ENCODE measurements at places on chromosomes 7 and 10. TPM values are rescaled to one million over a fixed set of nuclear protein-coding genes. Genes with fewer than 3 reads are reported as not detected.

The ZRANB1 gene
- 20.7 TPM for total RNA-seq

The TMEM273 gene
- total RNA-seq = not detected

The GRID2IP gene
- total RNA-seq = not detected

The GPR15LG gene
- total RNA-seq = not detected

The SPDYE18 gene
- total RNA-seq = not detected

The ODAD2 gene
- total RNA-seq = not detected

The SPAM1 gene
- not detected for total RNA-seq

The HACD1 gene
- total RNA-seq = 47.6 TPM

The SLC26A5 gene
- total RNA-seq = 0.11 TPM

GRCh38 chr7:29555061-29555460 lies 8.6 kb upstream of the PRR15 start:
- no peak overlapping the region for H3K4me3 ChIP-seq
- no peaks in the 10 kb centered on the region for H3K4me1 ChIP-seq
- H3K36me3 ChIP-seq = no peaks in the 10 kb centered on the region
- no peaks in the 10 kb centered on the region for H3K27me3 ChIP-seq

DNA sequence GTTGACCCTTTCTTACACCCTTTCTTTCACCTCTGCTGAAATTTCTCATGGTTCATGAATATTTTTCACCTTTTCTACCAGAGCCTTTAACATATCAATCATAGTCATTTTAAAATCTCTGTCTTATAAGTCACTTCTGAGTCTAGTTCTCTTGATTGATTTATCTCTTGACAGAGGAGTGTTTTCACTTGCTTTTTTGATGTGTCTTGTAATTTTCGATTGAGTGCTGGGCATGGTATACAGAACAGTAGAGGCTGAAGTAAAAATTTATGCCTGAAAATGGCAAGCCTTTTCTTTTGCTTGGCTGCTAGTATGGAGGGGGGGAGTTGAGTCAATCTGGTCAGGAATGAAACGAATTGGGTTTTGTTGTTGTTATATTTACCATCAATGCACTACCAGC lies 41.2 kb upstream of the NPTX2 start:
- no peak overlapping the region for H3K27ac ChIP-seq
- H3K36me3 ChIP-seq = no peaks in the 10 kb centered on the region
- no peak for DNase-seq
- no peak overlapping the region for H3K4me3 ChIP-seq
- no peaks in the 10 kb centered on the region for H3K27me3 ChIP-seq

GRCh38 chr10:132467464-132468149 lies 70.0 kb upstream of the INPP5A start:
- H3K4me3 ChIP-seq = no peak overlapping the region
- peaks cover 17% of the 10 kb centered on the region for H3K4me1 ChIP-seq
- H3K36me3 ChIP-seq = no peaks in the 10 kb centered on the region
- DNase-seq = no peak

- peak overlapping the region; percentile 35 for H3K4me3 ChIP-seq
- H3K36me3 ChIP-seq = peaks cover 40% of the 10 kb centered on the region
- no peak for DNase-seq
- no peaks in the 10 kb centered on the region for H3K27me3 ChIP-seq
- H3K27ac ChIP-seq = peak overlapping the region; percentile 94
- peaks cover 84% of the 10 kb centered on the region for H3K4me1 ChIP-seq
Measured at GRCh38 chr7:100546926-100547800, 8.2 kb downstream of the AGFG2 start.

DNA sequence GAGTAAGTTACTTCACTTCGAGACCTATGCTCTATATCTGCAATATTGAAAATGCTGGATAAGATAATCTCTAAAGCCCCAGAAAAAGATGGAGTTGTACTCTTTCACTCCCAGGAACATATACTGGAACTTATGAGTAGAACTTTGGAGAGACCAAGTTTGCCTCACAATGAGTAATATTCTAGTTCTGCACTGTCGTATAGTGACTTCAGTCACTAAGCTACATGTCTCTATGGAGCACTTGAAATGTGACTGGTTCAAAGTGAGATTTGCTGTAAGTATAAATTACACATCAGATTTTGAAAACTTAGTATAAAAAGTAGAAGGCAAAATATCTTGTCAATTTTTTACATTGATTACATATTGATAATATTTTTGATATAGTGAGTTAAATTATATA lies 116.4 kb downstream of the PTEN start:
- DNase-seq = no peak
- H3K36me3 ChIP-seq = no peaks in the 10 kb centered on the region
- H3K4me3 ChIP-seq = no peak overlapping the region

DNA sequence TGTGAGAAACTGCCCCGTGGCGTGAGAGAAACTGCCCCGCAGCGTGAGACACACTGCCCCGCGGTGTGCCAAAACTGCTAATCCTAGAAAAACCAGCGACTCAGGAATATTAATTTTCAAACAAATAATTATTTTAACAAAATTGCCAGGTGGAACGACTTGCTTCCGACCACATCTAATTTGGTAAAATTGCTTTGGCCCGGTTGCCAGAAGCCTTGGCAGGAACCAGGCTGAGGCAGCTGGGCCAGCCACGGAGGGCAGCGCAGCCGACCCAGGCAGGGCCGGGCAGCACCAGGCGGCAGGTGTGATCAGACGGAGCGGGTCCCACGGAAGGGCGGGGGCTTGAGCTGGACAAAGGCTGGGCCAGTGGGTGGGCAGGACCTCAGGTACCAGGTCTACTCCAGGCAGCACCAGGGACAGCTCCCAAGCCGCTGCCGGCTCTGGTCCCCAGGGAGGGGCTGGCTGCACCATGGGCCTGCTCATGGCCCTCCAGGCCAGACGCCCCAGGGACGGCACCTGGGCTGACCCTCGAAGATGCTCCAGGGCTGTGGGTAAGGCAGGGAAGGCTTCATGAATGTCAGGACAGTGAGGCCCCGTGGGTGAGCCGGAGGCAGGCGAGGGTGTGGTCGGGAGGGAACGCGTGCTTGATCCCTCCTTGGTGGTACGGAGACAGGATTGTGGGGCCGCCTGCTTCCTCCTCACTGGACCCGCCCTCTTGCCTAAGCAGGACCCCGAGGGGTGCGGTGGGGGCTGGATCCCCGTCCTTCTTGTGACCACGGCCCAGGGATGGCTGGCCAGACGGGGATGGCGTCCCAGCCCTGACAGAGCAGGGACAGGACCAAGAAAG lies 7.7 kb upstream of the ADGRA1 start:
- no peak for DNase-seq
- H3K27ac ChIP-seq = no peak overlapping the region
- no peaks in the 10 kb centered on the region for H3K36me3 ChIP-seq
- H3K4me3 ChIP-seq = no peak overlapping the region

DNA sequence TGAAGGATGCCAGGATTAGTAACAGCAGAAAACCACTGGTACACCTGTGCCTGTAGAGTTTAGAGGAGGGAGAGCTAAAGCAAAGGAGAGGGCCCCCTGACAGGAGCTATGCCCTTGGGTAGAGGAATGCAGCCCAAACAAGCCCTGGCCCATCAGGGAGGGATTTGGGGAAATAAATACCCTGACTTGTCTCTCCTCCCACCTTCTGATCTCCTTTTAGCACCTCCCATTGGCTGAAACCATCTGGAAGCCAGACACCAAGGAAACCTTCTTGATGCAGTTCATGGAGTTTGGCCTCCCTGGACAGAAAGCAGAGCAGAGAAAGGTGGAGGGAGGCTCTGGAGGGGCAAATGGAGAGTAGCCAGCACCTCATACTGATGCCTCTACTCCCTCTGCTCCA lies 45.3 kb downstream of the ADRA2A start:
- no peaks in the 10 kb centered on the region for H3K4me1 ChIP-seq
- no peak overlapping the region for H3K4me3 ChIP-seq
- no peak overlapping the region for H3K27ac ChIP-seq
- no peaks in the 10 kb centered on the region for H3K36me3 ChIP-seq
- no peak for DNase-seq

- H3K27me3 ChIP-seq = no peaks in the 10 kb centered on the region
- no peaks in the 10 kb centered on the region for H3K4me1 ChIP-seq
- DNase-seq = no peak
- H3K4me3 ChIP-seq = no peak overlapping the region
- no peak overlapping the region for H3K27ac ChIP-seq
Measured at GRCh38 chr7:37990337-37990736, 69.9 kb downstream of the EPDR1 start.

GRCh38 chr10:12332572-12333379 lies 16.6 kb upstream of the CAMK1D start:
- no peak for DNase-seq
- no peaks in the 10 kb centered on the region for H3K36me3 ChIP-seq
- no peaks in the 10 kb centered on the region for H3K27me3 ChIP-seq
- H3K4me1 ChIP-seq = no peaks in the 10 kb centered on the region
- no peak overlapping the region for H3K27ac ChIP-seq

GRCh38 chr7:92466682-92467081 lies 11.1 kb downstream of the ERVW-1 start:
- no peak overlapping the region for H3K27ac ChIP-seq
- H3K36me3 ChIP-seq = no peaks in the 10 kb centered on the region
- H3K4me3 ChIP-seq = no peak overlapping the region
- no peaks in the 10 kb centered on the region for H3K4me1 ChIP-seq
- H3K27me3 ChIP-seq = no peaks in the 10 kb centered on the region
- no peak for DNase-seq

DNA sequence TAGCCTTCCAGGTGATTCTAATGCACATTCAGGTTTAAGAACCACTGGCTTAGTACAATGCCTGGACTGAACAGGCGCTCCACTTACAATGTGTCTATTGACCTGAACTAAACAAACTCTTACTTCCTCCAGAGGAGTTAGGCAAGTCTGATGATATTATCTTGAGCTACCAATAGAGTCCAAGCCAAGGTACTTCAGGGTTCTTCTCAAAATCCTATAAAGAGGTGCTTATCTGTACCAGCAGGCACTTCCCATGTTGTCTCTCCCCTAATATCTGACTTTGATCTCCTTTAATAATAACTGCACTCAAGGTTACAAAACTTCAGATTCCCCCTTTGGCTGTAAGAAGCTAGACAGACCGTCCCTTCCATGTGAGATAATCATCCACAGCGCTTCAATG lies 157.0 kb upstream of the SVIL start:
- no peaks in the 10 kb centered on the region for H3K4me1 ChIP-seq
- H3K4me3 ChIP-seq = no peak overlapping the region
- no peak for DNase-seq
- H3K36me3 ChIP-seq = no peaks in the 10 kb centered on the region
- no peak overlapping the region for H3K27ac ChIP-seq

- H3K36me3 ChIP-seq = no peaks in the 10 kb centered on the region
- H3K4me3 ChIP-seq = no peak overlapping the region
- no peak overlapping the region for H3K27ac ChIP-seq
- H3K4me1 ChIP-seq = no peaks in the 10 kb centered on the region
Measured at GRCh38 chr7:143214789-143215679, 6.8 kb upstream of the TAS2R40 start.

- DNase-seq = no peak
- no peak overlapping the region for H3K27ac ChIP-seq
- H3K36me3 ChIP-seq = no peaks in the 10 kb centered on the region
Measured at GRCh38 chr7:34354899-34355298, 303.1 kb upstream of the NPSR1 start.

DNA sequence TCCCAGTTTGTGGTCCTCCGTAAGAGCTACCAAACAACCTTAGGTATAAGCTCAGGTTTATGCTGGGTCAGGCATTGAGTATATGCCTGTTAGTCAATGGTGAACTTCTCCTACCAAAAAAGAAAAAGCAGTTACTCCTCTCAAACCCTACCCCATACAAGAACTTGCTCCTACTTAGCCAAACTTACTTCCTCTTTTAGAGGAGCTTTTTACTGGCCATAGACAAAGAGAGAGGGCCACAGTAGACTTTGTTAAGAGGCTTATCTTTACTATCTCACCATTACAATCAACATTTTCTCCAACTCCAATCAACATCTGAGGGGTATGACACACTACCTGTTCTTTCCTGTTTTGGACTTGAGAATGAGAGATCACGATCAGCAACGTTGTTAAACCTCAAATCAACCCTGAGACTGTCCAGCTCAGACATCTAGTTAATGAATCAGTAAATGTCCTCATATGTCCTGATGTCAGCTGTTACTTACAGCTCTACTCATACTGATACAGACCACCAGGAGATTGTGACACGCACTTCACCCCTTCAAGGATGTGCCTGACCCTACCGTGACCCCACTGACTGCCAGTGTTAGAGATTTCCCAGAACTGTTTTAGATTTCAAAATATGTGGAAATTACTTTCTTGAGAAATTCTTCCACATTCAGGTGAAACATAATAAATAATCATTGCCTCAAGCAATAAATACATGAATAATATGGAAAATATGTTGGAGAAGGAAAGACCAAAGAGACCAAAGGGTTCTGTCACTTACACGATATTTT lies 18.4 kb upstream of the CCDC71L start:
- no peaks in the 10 kb centered on the region for H3K4me1 ChIP-seq
- no peaks in the 10 kb centered on the region for H3K27me3 ChIP-seq
- H3K4me3 ChIP-seq = no peak overlapping the region
- no peak overlapping the region for H3K27ac ChIP-seq
- no peak for DNase-seq

DNA sequence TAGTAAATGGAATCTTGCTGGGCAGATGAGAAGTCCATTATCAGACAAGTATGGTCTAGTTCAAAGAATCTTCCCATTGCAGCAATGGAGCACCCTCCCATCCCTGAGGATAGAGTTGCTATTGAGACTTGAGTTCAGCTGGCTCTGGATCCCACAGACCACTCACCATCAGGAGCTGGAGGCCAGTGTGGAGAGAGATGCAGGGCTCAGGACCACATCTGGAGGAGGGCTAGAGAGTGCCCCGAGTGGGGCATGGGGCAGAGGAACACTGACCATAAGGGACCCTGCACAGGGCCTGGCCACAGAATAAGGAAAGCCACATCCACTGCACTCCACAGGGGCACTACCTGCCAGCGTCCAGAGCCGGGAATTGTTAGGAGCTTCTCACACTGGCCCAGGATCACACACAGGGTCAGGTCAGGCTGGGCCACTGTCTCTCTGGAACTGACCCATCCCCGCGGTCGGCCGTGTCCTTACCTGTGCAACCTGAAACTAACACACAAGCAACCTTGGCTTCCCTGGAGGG lies 41.3 kb upstream of the TCERG1L start:
- no peak for DNase-seq
- H3K27ac ChIP-seq = no peak overlapping the region
- H3K27me3 ChIP-seq = peaks cover 3% of the 10 kb centered on the region
- H3K4me1 ChIP-seq = no peaks in the 10 kb centered on the region
- H3K36me3 ChIP-seq = no peaks in the 10 kb centered on the region

- DNase-seq = no peak
- H3K36me3 ChIP-seq = no peaks in the 10 kb centered on the region
Measured at GRCh38 chr10:121183236-121183635, 332.1 kb downstream of the WDR11 start.

DNA sequence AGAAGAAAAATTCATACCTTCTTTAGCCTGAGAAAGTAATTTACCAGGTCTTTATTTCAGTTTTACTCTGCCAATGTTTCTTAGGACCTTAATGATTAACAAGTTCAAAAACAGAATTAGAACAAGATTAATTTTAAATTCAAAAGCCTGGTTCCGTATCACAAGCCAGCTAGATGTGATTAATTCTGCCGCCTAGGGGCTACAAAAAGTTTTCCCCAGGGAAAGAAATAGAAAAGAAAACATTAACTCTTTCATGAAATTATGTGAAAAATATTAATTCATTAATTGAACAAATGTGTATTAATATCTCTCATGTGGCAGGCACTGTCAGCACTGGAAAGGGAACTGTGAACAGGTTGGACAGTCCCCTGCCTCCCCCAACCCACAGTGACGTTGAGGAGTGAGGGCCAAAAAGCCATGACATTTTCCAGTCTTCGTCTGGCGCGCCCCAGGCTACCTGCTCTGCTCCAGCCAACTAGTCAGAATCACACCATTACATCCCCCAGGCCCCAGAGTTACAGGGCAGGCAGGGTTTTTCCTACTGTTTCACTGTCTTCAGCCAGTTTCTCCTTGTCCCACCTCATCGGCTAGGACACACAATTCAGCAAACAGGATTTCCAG lies 20.1 kb downstream of the TMEM176A start:
- no peak overlapping the region for H3K4me3 ChIP-seq
- no peaks in the 10 kb centered on the region for H3K36me3 ChIP-seq
- H3K27ac ChIP-seq = no peak overlapping the region
- no peaks in the 10 kb centered on the region for H3K4me1 ChIP-seq
- no peak for DNase-seq
- H3K27me3 ChIP-seq = peaks cover 5% of the 10 kb centered on the region
